ENCODE measurements at places on chromosomes 7 and 10.

DNA sequence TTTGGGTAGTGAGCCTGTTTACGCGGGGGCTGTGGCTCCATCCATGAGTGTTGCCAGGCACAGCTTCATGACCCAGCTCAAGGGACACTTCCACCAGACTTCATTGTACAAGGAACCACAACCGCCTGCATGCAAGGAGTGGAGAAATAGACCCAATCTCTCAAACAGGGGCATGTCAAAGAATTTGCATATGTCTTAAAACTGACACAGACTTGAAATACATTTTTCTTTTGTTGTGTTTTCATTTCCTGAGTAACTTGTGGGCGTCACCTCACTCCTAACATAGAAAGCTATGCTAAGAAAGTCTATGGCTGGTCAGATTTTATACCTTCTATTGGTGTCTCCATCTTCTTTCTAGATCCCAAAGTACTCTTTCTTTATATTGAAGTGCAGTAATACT lies 266.2 kb upstream of the RNF32 start:
- no peak for DNase-seq

DNA sequence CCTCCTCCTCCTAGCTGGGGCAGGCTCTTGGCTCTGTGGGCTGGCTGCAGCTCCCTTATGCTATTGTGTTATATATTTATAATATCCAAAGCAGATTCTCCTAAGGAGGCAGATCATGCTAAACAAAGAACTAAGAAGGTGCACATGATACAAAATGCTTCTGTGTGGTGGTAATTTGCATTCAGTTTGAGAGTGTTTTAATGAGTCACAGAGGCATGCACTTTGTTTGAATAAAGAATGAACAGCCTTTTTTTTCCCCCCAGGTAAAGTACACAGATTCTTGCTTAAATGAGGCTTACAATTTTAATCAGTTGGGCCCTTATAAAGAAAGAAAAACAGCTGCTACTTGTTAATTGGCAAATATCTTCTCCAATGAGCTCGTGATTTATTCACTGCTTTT lies 95.0 kb downstream of the FANK1 start:
- DNase-seq, result no peak

GRCh38 chr10:124329941-124330340 lies 88.8 kb downstream of the OAT start:
- no peak for DNase-seq

- no peak for DNase-seq
These were observed 14.0 kb downstream of the TMEM130 start for GRCh38 chr7:98855610-98856422.

DNA sequence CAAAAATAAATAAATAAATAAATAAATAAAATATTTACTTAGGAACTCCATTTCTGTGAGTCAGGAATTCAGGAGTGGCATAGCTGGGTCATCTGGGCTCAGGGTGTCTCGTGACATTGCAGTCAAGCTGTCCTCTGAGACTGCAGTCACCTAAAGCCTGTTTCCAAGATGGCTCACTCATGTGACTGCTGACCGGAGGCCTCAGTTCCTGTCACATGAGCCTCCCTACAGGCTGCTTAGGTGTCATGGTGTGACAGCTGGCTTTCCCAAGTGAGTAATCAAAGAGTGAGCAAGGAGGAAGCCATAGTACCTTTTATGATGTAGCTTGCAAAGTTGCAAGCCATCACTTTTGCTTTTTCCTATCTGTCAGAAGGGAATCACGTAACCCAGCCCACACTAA lies 128.6 kb upstream of the KCTD7 start:
- no peak for DNase-seq

DNA sequence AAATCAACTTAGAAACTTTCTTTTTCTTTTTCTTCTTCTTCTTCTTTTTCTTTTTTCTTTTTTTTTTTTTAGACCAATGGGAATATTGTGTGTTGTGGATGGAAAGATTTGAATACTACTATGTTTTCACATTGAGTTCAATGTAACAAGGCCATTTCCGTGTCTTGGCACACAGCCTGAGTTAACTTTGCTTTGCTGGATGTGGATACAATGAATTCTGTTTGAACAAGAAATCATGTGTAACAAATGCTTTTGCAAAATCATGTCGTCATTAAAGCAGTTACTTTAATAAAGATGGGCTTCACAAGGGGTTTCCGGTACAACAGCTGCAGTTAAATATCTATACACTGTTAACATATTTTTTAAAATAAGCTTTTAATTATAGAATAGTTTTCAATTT lies 13.5 kb upstream of the ENTPD1 start:
- DNase-seq, result no peak

GRCh38 chr7:137772748-137773147 lies 74.0 kb downstream of the DGKI start:
- no peak for DNase-seq

DNA sequence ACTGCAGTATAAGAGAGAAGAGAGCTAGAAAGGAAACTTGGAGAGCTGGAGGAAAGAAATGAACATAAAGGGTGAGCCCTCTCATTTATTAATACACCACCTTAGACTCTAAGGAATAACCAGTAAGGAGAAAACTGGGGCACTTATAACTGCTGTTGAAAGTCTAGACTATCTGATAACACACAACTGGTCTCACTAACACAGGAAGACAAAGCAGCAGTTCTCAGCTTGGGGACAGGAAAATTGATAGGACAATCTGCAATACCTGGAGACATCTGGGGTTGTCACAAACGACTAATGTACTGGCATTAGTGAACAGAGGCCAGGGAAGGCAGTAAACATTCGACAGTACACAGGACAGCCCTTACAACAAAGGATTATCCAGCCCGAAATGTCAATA lies 6.8 kb downstream of the ELMO1 start:
- no peak for DNase-seq

GRCh38 chr7:41188163-41189130 lies 514.4 kb downstream of the INHBA start:
- DNase-seq, result no peak

DNA sequence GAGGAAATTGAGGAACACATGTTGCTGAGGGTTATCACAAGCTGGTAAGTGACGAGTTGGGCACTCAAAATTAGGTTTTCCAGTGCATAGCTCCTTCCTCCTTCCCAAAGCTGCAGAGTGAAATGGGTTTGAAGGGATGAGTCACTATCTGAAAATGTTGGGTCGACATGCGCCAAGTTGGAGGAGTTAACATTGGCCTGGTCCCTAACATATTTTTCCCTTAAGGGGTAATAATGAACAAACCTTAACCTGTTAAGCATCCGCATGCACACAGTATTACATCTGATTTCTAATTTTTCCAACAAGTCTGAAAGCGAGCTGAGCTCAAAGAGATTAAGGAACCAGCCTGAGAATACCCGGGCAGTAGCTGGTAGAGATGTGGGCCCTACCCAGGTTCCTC lies 20.7 kb upstream of the TECTB start:
- no peak for DNase-seq

DNA sequence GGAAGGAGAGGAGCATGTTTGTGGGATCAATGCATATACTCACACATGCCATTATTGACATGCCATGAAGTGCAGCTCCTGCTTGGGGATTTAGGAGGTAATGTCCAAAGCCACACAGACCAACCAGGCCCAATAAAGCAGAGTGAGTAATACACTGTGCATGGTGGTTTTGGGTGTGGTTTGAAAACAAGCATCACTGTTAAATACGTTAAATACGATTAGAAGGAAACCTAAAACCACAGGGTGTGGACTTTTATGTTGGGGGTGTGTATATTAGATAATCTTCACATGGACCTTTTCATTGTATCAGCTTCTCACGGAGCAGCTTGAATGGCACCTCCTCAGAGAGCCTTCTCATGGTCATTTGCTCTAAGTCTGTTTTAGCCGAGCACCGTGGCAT lies 10.4 kb upstream of the EIF3A start:
- DNase-seq, result peak; percentile 24

- no peak for DNase-seq
These were observed 655.6 kb downstream of the LRMDA start for GRCh38 chr10:76086761-76087639.

DNA sequence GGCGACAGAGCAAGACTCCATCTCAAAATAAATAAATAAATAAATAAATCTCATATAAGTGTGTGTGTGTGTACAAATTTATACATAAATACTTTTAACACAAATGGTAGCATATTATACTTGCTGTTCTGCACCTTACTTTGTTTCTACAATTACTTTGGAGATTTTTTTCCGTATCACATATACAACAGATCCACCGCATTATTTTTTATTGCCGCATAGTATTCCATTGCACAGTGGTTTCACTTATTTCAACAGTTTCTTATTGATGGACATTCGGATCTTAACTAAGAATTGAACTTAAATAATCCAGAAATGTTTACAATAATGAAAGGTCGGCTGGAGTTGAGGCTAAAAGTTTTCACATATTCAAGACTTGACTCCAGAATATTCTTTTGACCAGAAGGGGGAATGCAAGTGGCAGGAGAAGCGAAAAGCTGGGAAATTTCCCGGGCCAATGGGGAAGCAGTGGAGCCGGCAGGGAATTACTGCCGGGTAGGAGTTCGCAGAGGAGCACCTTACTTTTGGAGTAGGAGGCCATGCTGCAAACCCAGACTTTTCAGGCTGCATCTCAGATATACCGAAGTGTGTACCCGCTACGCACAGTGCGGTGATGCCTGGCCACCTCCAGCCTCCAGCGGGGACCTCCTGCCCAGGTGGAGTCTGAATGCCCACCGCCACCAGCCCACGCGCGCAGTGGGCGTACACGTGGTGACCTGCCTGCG lies 415 bp upstream of the CNNM1 start:
- DNase-seq, result no peak

- no peak for DNase-seq
These were observed 51.4 kb downstream of the PKD1L1 start for GRCh38 chr7:47896809-47897423.

GRCh38 chr10:19728376-19728775 lies 87.9 kb upstream of the PLXDC2 start:
- no peak for DNase-seq

DNA sequence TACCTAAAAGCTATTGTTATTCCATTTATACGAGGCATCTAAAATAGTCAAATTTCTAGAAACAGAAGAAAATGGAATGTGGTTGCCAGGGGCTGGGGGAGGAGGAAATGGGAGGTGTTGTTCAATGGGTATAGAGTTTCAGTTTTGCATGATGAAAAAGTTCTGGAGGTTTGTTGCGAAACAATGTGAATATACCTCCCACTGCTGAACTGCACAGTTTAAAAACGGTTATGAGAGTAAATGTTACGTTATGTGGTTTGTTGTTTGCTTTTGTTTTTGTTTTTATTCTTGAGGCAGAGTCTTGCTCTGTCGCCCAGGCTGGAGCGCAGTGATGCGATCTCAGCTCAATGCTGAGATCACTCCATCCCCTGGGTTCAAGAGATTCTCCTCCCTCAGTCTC lies 64.9 kb upstream of the NRBF2 start:
- DNase-seq, result no peak

- DNase-seq, result peak; percentile 52
These were observed 13.0 kb upstream of the STK31 start for GRCh38 chr7:23696916-23697441.

DNA sequence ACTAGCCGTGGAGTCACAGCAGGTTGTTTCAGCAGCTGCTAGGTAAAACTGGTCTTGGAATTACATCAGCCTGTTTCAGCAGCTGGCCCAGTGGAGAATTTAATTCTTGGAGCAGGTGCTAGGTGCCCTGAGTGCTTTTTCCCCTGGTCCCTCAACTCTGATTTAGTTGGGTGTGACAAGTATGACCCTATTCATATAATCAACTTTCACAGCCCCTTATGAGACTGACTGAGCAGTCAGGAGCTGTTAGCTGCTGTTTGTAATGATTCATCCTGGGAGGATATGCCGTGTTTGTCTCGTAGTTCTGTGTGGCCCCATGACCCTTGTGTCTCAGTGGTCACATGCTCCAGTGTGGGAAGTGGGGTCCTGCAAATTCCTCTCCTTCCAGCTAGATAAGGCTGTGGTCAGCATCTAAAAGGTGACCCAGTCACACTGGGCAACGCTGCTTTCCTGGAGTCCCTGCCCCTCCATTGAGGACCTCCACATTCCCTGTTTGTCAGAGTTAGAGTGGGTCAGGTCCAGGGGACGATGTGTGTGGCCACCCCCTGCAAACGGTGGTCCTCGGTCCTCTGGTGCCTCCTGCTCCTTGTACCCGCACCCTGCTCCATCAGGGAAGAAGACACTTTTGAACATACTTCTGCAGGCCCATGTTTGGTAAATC lies 28.3 kb downstream of the TBATA start:
- DNase-seq, result no peak

DNA sequence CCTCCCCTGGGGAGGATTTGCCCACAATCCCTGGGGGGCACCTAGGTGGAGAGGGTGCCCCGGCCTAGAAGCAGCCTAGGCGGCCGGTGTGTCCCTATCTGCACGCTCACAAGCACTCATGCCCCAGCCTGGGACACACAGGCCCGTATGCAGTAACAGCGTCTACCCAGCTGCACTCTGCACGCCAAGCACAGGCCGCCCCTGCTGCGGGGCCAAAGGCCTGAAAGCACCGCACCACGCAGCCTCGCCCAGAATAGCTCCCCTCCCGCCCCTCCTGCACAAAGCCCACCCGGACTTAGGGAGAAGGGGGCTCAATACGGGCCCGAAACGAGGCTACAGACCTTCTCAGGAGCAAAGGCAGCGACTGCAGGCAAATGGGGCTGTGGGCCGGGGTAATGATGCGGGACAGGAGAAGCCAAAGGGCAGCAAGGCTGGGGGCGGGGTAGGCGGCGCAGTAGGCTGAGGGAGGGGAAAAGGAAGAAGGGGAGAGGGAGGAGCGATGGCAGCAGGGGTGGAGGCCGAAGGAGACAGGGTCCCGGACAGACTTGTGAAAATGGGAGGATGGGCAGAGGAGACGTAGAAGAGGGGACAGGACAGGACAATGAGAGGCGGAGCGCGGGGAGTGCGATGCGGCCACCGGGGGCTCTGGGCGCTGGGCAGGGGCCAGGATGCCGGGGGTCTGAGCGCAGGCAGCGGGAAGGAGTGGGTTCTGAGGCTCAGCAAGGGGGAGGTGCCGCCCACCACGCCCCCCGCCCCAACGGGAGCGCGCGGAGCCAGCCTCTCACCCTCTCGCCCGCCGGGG lies 544 bp downstream of the GPRIN2 start:
- DNase-seq, result no peak

DNA sequence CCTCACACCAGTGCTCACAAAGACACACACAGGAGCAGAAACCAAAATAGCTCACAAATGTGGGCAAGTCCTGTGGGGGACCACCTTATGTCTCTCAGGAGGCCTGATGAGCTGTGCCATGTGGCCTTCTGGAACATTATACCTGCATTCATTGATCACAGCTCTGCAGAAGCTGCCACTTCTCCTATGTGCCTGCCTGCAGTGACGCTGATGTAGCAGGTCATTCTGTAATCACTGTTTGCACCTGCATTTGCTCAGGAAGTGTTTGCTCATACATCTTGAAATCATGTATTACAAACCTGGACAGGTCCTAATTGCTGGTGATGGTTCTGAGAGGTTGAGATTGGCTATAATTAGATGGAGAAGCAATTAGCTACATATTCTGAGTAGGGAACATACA lies 310.2 kb downstream of the AUTS2 start:
- DNase-seq, result no peak

- DNase-seq, result no peak
These were observed 122.1 kb upstream of the STK17A start for GRCh38 chr7:43460733-43461348.
